NCI-H187 (cell line): ENCODE measurements at places on chromosomes 7 and 10.
A peak's percentile ranks its signal among the peaks of the same experiment; 100 is the strongest.

GRCh38 chr10:110535958-110536891 is 31.3 kb upstream of the SMC3 start:
- no peak for DNase-seq

GRCh38 chr7:76191783-76192240 is 9.9 kb upstream of the SRRM3 start:
- no peak for DNase-seq

- DNase-seq = peak; percentile 93
These were observed 529.0 kb downstream of the TYW1 start for GRCh38 chr7:67525588-67525987.

- no peak for DNase-seq
These were observed 115.9 kb downstream of the GPR85 start for GRCh38 chr7:112970771-112971170.

DNA sequence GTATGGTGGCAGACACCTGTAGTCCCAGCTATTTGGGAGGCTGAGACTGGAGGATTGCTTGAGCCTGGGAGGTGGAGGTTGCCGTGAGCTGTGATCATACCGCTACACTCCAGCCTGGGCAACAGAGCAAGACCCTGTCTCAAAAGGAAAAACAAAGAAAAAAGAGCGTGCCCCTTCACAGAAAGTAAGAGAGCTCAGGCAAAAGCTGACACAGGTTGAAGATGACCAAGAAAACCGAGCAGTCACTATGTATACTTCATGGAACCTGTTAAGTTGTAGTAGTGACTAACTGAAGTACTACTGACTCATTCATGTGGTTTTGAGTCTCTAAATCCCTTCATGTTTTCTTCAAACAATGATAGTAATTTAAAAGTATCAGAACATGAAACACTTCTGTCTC is 1.2 kb upstream of the PRRT4 start:
- DNase-seq = no peak

- no peak for DNase-seq
These were observed 515 bp downstream of the GSDME start for GRCh38 chr7:24756545-24757352.

DNA sequence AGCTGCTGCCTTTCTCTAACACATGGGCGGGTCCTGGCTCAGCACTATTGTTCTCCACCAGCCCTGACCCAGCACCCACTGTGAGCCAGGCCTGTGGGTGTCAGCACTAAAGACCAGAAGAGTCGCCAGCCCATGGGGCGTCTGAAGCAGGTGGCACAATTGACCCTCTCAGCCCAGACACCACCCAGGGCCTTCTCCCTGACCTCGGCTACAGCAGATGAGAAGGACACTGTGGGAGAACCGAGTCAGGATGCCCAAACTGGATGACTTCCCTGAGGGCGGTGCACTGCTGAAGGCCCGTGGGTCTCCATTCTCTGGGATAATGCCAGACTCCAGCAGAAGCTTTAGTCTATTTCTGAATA is 97.0 kb downstream of the MKI67 start:
- DNase-seq = no peak

DNA sequence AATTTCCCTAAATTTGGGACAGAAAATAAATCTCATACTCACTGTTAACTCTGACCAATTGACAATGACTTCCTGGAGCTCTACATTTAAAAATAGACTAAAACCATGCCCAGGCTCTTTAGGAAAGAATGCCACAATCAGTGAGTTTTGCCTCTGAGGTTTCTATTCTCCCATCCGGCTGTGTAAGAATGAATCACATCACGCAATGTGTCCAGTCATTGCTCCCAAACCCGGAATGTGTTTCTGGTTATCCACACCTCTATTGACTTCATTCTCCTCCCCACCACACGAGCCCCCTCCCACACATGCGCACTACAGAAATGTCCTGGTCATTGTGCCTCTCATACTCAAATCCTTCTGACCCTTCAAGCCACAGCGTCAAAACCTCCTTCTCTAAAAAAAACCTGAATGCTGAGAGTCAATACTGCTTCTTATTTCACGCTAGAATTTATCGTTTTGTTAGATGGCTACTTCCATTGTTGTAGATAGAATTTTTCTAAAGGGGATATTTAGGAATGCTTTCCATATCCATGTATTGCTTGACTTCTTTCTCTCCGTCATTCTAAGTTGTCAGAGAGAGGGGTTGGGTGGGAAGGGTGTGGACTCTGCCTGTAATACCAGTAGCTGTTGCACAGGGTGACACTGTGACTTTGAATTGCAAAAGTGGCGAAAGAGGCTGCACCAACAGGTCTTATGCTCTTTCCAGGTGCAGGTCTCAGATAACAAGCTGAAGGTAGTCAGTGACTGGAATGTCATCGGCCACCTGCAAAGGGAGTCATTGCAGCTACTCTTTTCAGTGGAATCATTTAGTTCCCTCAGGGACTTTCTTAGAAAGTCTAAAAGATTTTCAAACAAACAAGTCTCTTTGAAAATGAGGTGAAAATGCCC is 356.6 kb downstream of the PAXIP1 start:
- no peak for DNase-seq

DNA sequence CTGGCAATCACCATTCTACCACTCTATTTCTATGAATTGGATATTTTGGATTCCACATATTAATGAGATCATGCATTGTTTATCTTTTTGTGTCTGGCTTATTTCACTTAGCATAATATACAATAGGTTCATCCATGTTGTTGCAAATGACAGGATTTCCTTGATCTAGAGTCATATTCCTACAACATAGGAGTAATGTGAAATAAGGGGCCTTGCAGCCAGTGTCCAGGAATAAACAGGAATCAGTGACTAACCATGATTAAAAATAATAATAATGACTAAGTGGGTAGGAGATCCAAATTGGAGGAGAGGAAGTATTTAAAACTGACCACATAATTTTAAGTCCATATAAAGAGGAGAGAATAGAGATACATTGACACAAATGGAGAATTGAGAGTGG is 49.9 kb downstream of the SCIN start:
- no peak for DNase-seq

GRCh38 chr7:24496036-24496435 is 77.2 kb upstream of the PALS2 start:
- no peak for DNase-seq

DNA sequence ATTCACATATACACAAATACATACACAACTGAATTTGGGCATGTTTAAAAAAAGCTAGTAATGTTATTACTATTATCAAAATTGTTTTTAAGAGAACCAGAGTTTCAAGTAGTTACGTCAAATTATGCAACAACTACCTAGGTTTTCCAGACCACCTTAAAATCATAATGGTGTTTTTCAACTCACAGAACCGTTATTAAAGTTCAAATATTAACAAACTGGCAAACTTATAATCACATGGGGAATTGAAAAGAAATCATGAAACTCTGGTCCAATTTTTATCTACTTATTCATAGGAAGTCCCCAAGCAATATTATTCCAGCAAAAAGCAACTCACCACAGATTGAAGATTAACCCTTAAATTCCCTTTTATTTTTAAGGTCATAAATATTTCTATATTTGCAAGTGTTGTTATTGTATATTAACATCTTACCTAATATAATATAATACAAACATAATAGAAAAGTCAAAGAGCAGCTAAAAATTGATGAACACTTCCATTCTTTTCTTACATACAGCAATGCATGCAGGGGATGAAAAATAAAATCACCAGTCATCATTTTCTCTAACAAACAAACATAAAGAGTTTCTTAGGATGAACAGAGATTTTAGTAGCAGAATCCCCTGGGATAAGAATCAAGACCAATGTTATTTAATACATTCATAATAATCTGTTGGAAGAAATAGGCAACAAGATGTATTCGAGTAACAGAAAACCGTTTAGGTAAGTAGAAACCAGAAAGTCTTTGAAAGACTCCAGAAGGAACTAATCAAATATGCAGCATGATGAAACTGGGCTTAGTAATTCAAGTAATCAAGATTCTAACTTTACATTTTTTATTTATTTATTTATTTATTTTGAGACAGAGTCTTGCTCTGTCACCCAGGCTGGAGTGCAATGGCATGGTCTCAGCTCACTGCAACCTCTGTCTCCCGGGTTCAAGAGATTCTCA is 391.1 kb downstream of the PARD3 start:
- DNase-seq = no peak

DNA sequence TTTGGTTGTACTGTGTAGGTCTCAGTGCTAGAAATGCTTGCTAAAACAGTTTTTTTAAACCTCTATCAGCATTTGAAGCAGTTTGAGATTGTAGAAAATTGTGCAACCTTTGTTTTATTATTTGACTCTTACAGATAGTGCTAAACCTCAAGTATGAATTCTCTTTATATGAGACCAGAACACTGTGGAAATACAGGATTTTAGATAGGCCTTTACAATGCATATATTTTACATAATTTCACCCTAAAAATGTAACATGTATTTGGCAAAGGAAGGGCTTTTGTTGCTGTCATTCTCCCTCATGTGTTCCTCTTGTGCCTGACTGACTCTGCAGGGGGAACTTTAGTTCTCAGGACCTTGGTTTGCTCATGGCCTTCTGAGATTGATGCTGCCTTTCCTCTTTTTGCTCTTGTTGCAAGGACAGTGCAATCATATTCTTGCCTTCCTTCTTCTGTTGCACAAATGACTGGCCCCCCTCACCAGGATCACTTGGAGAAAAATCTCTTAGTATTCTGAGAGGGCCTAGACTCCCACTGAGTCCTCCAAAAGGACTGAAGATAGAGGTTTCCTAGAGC is 188.7 kb downstream of the PPP1R9A start:
- no peak for DNase-seq

DNA sequence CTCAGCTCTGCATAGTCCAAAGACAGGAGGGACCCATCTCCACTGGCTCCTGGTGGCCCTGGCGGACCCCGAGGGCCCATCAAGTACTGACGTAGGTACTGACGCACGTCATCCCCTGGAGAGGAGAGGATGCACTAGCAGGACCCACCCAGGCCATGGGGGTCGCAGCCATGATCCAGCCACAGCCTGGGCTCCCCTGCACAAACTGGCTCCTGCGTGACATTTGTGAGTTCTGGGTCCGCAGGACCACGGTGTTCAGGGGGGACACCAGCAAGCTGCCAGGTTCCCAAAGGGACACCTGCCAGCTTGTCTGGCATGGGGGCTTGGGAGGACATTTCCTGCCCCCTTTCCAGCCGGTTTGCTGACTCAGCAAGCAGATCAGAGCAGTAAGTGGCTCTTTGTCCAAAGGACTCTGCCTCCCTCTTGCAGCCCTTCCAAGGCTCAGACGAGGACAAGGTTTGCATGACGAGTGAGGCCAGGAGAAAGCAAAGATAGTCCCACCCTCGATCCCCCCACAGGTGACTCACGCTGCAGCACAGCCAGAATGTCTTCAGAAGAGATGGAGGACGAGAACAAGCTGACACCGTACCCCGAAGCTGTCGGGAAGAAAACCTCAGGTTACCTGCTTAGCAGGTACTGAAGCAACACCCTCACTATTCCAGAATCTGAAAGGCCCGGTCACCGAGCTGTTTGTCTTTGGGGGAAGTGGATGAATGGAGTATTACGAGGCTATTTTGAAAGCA is 49.0 kb downstream of the COL17A1 start:
- no peak for DNase-seq

- DNase-seq = no peak
These were observed 340.7 kb upstream of the CELF2 start for GRCh38 chr10:10676972-10677371.

DNA sequence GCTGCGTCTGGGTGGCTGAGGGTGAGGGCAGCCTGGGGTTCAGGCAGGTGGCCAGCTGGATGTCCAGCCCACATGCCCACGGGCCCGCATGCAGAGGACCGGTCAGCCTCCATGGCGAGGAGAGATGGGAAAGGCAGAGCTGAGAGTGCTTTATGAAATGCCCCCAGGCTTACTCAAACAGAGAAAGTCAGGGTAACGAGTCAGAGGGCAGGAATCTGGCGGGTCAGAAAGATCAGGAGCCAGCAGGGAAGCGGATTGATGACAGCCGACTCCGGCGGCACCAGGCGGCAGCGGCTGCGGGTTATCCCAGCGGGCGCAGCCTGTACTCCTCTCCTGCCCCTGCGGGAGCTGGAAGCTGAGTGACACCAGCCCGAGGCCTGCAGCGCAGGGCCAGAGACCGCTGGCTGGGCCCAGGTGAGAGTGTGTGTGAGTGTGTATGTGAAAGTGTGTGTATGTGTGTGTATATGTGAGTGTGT is 13.4 kb downstream of the SLC13A4 start:
- no peak for DNase-seq

- DNase-seq = no peak
These were observed 329.6 kb downstream of the GALNT17 start for GRCh38 chr7:71461572-71461971.

DNA sequence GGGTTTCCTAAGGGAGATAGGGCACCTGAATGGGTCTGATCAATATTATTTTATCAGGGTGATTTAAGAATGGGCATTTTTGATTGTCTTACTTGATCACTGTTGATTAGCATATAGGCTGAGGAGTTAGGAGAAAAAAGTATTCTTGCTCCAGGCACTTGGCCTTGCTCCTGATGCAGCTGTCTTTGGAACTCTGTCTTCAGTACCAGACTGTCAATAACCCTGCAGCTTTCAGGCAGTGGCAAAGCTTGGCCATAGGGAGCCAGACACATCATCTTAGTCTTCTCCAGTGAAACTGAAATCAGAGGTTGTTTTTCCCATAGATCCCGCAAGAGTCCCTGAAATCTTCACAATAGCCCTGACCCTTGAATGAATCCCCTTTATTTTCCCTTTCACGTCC is 47.2 kb downstream of the EXOC4 start:
- no peak for DNase-seq

- DNase-seq = no peak
These were observed 352.8 kb upstream of the PODXL start for GRCh38 chr7:131909151-131909768.

DNA sequence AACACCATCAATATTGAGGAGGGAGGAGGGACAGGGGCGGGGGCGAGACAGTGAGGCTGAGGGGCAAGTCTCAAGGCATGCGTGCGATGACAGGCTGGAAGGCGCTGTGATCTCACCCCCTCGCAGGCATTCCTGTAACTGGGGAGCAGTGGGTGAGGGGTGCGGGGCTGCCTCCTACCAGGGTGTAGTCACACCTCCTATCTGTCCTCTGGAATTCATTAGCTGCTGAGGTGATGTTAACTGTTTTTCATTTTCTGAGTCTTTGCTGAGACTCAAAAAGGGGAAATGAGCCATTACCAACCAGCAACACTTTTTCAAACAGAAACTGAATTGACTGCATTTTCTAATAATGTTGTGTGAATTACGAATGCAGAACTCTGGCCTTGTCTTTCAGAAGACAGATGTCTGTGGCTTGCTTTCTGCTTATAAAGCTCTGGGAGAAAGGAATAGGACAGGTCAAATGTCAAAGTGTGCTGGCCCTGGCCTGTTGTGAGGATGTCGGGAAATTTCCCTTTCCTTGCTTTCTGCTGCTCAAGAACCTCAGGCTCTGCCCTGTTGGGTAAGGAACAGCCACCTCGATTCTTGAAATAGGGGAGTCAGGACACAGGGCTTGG is 23.7 kb upstream of the CDH23 start:
- DNase-seq = no peak

DNA sequence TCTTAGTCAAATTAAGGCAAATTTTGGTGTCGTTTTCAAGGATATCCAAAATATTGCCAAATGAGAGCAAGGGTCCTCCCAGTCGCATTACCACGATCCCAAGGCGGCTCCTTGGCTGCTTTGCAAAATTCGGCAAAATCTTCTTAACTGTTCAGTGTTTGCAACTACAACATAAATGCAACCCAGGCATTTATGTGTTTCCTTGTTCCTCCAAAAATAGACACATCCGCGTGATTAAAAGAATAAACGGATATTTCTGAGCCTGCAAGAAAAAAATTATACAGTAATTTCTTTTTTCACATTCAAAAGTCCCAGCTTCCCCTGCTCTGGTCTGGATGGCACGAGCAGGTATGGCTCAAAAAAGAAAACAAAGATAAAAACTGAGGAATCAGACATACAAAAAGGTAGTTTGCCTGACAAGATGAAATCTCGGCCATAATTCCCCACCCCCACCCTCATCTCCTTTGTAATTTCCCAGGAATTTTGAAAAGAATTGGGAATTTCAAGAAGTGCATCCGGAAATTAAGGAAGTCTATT is 6.0 kb downstream of the SKIDA1 start:
- no peak for DNase-seq
